ENCODE measurements at places on chromosomes 4 and X. TPM values are rescaled to one million over a fixed set of nuclear protein-coding genes. Genes with fewer than 3 reads are reported as not detected.
A peak's percentile ranks its signal among the peaks of the same experiment; 100 is the strongest.

DNA sequence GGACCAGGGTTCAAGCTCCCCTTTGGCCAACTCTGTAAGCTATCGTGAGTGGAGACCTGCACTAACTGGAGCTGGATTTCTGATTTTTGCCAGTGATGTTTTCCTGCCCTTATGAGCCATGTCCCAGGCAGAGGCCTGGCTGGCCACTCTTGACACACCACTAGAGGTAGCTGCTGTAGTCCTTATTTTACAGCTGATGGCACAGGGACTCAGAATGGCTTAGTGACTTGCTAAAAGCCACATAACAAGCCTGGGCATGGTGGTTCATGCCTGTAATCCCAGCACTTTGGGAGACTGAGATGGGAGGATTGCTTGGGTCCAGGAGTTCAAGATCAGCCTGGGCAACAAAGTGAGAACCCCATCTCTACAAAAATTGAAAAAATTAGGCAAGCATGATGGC lies 33.4 kb downstream of the CYTL1 start:
- DNase-seq, result no peak

GRCh38 chr4:177391953-177392352 lies 50.3 kb downstream of the AGA start:
- DNase-seq, result no peak

- no peak for DNase-seq
Observed at GRCh38 chrX:13655674-13656073, 2.7 kb downstream of the TCEANC start.

The CFAP47 gene
- not detected for total RNA-seq

DNA sequence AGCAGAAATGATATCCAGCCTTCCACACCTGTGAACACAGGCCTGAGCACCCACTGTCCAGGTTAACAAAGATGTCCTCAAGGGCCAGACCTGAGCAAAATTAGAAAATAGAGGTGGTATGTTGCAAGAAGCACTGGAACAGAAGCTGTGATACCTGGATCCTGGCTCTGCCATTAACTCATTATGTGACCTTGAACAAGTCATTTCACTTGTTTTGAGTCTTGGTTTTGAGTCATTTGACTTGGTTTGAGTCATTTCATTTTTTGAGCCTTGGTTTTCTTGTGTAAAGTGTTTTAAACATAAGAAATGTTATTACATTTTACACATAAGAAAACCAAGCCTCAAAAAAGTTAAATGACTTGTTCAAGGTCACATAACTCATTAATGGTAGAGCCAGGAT lies 2.9 kb upstream of the NWD2 start:
- no peak for DNase-seq

The BCLAF3 gene
- 6.9 TPM for total RNA-seq

DNA sequence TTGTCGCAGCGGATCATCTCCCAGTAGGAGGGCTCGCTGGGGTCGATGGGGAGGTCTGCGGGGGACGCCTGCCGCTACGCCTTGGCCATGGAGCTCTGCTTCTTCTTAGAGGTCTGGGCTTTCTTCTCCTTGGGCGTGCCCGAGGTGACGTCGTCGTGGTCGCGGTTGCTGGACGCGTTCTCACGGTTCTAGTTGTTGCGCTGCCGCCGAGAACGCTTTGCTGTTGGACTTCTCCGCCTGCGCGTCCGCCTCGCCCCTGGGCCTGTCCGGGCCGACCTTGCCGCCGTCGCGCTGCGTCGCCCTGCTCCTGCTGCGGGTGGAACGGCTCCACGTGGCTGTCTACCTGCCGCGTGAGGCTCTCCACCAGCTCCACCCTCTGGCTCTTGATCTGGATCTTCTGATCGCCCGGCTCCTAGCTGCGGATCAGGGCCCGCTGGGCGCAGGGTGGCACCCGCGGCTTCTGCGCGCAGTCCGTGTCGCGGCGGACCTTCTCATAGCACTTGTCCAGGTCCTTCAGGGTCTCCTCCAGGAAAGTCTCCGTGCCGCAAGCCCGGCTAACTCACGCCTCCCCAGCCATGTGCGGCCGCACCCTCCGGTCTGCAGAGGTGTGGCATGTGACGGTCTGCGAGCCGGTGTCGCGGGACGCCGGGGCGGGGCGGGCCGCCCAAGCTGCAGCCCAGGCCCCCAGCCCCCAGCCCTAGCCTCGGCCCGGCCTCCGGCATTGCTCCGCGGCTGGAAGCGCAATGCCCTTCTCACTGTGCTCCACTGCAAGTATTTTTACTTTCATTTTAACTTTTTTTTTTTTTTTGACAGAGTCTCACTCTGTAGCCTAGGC lies 40.5 kb upstream of the OGT start:
- DNase-seq, result peak; percentile 73

DNA sequence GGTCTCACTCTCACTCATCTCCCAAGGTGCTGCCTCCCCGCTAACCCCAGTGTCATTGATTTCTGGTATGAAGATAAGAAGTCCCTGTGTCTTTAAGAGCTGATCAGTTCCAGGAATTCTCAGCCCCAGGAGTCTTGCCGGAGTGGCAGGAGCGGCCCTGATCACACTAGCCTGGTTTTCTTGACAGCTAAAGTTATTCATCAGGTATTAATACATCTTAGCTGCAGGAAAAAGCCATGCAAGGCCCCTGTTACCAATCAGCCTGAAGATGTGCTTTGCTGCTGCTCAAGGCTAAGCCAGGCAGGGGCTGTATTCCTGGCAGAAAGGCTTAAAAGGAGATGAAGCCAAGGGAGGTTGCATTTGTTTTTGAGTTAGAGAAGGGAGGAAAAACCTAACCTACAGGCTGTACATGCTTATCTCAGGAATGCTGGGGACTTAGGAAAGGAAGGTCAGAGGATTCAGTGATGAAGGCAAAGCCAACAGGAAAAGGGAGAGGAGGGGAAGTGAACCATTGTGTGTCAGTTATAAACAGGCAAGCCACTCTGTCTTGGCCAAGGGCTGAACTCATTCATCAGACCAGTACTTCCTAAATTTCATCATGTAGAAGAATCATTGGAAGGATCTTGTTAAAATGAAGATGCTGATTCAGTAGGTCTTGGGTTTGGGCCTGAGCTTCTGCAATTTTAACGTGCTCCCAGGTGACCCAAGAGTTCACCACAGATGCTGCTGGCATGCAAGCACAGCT lies 8.6 kb downstream of the SRPX start:
- no peak for DNase-seq

DNA sequence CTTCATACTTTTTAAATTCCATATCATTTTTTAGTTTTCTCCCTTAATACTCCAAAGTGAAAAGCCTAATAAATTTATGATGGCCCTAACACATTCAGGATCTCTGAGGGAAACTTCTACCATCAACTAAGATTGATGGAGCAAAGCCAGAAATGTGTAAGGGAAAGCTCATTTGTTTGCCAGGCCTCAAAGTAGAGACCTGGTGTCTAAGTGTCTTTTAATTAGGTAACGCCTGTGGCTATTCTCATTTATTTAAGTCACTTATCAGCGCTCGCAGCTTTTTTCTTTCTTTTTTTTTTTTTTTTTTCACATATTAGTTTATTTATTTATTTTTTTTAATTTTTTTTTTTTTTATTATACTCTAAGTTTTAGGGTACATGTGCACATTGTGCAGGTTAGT lies 242.4 kb downstream of the TMA16 start:
- no peak for DNase-seq

The C4orf51 gene
- total RNA-seq, result not detected

- no peak for DNase-seq
Observed at GRCh38 chrX:638482-639131, 8.0 kb downstream of the SHOX start.

The SLC34A2 gene
- total RNA-seq, result 0.17 TPM

GRCh38 chr4:109385260-109385659 lies 48.4 kb upstream of the SEC24B start:
- no peak for DNase-seq

- DNase-seq, result no peak
Observed at GRCh38 chrX:53266914-53267313, 14.5 kb downstream of the IQSEC2 start.

- no peak for DNase-seq
Observed at GRCh38 chr4:178976861-178977260, 1534.6 kb upstream of the AGA start.

- DNase-seq, result no peak
Observed at GRCh38 chrX:24498975-24499374, 33.9 kb downstream of the PDK3 start.

The SPANXN3 gene
- total RNA-seq, result not detected

The IDS gene
- 32.4 TPM for total RNA-seq

The CENPVL3 gene
- not detected for total RNA-seq

The ADH1C gene
- total RNA-seq, result 3.2 TPM

The ENPEP gene
- total RNA-seq, result 1.4 TPM

DNA sequence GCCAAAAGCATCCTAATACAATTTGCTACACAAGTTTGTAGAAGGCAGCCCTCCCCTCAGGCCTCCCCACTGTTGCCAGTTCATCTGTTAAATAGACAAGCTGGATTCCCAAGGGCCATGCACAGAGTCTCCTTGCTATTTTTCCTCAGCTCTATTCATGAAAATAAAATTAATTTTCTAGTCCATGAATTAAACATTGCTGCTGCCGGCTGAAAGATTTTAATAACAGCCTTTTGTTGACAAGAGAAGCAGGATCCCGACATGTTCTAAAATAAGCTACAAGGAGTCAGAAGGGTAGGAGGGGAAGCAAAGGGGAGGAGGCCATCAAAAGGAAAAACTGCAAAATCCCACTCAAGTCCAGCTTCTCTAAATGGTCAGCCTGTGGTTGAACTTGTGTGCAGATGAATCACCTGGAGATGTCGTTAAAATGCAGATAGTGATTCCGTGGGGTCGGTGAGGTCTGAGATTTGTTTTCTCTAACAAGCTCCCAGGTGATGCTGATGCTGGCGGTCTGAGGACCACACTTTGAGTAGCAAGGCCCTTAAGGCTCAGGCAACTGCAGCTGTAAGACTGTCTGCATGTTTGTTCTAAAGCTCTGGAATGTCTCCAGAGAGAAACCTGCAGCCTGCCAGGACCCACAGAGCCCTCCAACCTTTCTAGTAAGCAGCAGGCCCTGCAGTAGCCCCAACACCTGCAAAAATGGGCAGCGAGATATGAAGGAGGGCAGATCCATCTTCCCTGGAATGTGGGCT lies 9.4 kb downstream of the SCD5 start:
- no peak for DNase-seq

DNA sequence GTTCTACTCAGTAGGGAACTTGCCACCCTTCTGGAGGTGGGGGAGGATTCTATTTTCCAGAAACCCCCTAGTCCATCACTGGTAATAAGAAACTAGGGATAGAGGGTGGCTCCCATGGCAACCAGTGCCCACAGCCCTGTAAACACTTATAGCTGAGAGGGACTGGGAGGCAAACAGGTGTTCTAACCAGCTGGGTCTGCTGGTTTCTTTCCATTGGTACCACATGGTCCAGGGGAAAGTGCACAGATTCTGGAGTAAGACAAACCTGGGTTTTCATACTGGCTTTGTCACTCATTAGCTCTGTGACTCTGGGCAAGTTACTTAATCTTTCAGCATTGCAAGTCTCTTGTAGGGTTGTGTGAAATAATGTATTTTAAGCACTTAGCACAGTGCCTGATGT lies 26.9 kb downstream of the IGSF1 start:
- no peak for DNase-seq

- no peak for DNase-seq
Observed at GRCh38 chrX:147749308-147749707, 162.4 kb upstream of the FMR1 start.

DNA sequence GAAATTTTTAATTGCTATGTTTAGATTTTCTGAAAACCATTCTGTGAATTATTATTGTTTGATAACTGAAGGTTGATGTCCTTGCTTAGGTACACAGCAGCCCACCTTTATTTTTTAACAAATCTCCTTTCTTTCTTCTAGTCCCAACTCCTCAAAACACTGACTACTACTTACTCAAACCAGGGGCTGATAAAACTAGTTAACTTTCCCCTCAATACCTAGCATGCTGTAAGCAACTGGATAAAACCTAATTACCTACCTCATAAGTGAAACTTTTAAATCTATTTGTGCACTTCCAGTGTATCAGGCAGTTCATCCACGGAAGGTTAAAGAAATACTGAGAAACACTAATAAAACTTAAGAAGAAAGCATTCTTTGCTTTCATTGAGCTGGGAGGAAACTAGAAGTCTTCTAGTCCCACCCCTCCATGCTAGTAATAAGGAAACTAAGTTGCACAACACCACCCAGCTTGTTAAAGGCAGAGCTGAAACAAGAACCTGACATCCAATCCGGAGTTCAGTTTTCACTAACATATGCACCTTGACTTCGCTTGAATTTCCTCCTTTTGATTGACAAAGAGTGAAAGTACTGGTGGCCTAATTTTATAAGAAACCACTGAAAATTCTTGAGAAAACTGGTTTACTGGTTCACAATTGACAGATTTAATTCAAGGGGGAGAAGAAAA lies 180.2 kb upstream of the TET2 start:
- DNase-seq, result no peak

The MAMLD1 gene
- 1.8 TPM for total RNA-seq

The CLCN4 gene
- 74.8 TPM for total RNA-seq

DNA sequence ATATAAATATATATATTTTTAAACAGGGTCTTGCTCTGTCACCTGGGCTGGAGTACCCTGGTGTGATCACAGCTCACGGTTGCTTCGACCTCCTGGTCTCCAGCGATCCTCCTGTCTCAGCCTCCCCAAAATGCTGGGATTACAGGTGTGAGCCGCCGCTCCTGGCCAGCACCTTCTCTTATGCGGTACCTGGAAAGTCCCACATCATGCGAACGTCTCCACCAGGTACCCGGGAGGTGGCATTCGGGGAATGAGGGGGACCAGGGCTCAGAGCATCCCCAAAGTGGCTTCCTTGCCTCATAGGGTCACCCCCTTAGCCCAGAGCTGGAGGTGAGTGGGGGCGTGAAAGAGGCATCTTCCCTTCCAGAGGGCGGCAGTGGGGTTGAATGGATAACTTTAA lies 84.0 kb upstream of the PPP2R3B start:
- no peak for DNase-seq

The ABRAXAS1 gene
- 10.2 TPM for total RNA-seq

The RNF113A gene
- total RNA-seq, result 5.5 TPM

The CDX4 gene
- total RNA-seq, result not detected

The TMSB15A gene
- 0.43 TPM for total RNA-seq

GRCh38 chrX:23857935-23858334 lies 49.8 kb downstream of the APOO start:
- DNase-seq, result no peak

DNA sequence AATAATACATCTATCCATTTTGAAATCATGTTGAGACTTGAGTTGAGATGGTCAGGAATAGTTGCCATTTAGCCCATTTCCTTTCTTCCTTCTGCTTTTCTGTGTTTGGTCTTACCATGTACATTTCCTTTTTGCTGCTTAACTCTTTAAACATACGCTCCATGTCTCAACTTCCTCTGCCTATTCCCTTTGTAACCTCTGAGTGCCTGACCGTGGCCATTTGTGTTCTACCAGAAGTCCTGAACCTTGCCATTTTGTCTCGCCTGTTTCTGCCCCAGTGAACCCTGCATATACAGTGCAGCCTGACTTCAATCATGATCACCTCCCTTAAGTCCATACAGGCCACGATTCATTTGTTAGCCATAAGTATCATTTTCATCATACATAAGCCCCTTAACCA lies 169.0 kb downstream of the RAPGEF2 start:
- no peak for DNase-seq

- no peak for DNase-seq
Observed at GRCh38 chr4:11669156-11669555, 240.5 kb upstream of the HS3ST1 start.

- DNase-seq, result no peak
Observed at GRCh38 chrX:40383969-40384368, 196.8 kb upstream of the ATP6AP2 start.

Measured in psoas muscle (tissue), 8 donors.